Left hindlimb (tissue), 1 donor: ENCODE measurements at places on chromosomes 3 and 15.

DNA sequence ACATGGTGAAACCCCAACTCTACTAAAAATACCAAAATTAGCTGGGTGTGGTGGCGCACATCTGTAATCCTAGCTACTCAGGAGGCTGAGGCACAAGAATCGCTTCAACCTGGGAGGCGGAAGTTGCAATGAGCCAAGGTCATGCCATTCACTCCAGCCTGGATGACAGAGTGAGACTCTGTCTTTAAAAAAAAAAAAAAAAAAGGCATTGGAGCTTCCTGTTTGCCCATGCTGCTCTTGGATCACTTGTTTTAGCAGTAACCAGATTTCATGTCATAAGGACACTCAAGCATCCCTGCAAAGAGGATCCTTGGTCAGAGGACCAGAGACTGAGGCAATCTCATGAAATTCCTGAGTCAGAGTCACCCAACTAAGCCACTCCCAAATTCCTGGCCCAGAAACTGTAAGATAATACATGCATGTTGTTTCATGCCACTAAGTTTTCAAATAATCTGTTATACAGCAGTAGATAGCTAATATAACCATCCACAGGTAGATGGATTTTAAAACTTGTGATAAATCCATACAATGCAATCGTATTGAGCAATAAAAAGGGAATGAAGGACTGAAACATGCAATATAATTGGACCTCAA lies 82.0 kb upstream of the XXYLT1 start:
- no peak for DNase-seq

DNA sequence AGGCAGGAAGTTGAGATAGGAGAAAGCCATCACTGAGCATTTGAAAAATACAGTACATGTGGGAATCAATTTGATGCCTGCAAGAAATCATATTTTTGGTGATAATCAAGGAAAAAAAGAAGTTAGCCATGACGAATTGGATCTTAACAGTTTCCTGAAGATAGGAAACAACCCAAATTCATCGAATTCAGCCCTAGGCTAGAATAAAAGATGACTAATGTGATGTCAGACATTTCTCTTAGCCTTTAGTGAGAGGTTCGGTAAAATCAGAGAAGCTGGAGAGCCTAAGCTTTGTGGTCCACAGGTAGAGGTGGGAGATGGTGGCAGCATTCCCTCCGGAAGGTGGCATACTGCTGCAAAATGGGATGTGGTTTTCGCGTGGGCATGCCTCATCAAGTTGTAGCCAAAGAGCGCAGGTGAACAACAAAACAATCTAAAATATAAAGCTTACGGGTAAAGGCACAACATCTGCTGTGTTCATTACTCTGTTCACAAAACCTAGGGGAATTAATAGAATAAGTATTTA lies 144.1 kb upstream of the ALCAM start:
- no peak for DNase-seq

GRCh38 chr3:187743195-187744141 lies 1.8 kb downstream of the BCL6 start:
- peak; percentile 89 for DNase-seq

GRCh38 chr3:177810162-177810623 lies 612.9 kb upstream of the TBL1XR1 start:
- no peak for DNase-seq

GRCh38 chr3:61679026-61679425 lies 117.7 kb downstream of the PTPRG start:
- DNase-seq: no peak
